ENCODE measurements at places on chromosomes 2 and 18.

DNA sequence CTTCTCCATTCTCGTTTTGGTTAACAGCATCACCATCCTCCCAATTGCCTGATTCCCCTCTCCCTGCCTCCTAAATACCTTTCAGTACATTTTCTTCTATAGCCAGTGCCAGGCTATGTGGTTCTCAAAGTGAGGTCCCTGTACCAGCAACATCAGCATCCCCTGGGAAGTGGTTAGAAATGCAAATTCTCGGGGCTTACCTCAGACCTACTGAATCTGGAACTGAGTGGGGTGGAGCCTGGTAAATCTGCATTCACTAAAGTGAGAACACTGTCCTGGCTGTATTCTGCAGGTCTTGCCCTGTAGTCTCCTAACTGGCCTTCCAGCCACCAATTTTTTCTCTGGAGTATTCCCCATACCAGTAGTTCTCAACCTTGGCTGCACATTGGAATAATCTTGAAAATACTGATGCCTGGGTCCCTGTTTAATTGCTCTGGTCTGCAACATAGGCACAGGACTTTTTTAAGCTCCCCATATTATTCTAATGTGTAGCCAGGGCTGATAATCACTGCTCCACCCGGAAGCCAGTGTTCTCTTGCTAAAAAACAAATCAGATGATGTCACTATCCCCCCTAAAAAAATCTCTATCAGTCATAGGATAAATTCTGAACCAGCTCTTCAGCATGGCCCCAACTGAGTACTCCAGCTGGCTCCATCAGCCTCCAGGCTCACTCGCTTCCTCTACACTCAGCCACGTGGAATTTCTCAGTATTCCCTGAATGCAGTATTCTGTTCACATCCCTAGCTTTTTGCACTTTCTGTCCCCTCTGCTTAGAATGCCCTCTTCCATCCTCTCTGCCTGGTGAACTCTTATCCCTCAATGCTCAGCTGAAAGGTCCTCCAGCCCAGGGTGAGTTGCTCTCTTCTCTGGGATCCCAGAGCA, 98.4 kb downstream of the CDK15 start:
- peak; percentile 74 for DNase-seq

GRCh38 chr2:160694631-160695030, 201.0 kb upstream of the RBMS1 start:
- DNase-seq: no peak

GRCh38 chr2:44578471-44579093, 216.8 kb downstream of the CAMKMT start:
- peak; percentile 24 for DNase-seq

GRCh38 chr18:36620788-36621187, 208.0 kb downstream of the TPGS2 start:
- peak; percentile 34 for DNase-seq

DNA sequence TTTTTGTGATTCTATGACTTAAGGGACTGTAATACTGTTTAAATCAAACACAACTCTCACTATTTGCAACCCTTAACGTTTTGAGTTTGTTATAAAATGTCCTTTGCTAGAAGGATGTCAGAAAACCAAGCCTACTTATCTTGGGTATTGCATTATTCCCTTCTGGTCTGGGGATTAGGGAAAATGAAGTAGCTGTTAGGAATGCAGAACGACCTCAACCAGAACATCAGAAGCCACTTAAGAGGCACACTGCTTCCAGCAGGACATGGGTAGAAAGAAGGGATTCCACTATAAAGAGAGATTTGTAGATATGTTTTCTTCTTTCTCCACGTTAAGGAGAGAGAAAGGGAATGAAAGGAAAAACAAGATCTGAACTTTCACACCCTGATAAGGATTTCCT, 101.2 kb downstream of the SETBP1 start:
- peak; percentile 86 for DNase-seq

DNA sequence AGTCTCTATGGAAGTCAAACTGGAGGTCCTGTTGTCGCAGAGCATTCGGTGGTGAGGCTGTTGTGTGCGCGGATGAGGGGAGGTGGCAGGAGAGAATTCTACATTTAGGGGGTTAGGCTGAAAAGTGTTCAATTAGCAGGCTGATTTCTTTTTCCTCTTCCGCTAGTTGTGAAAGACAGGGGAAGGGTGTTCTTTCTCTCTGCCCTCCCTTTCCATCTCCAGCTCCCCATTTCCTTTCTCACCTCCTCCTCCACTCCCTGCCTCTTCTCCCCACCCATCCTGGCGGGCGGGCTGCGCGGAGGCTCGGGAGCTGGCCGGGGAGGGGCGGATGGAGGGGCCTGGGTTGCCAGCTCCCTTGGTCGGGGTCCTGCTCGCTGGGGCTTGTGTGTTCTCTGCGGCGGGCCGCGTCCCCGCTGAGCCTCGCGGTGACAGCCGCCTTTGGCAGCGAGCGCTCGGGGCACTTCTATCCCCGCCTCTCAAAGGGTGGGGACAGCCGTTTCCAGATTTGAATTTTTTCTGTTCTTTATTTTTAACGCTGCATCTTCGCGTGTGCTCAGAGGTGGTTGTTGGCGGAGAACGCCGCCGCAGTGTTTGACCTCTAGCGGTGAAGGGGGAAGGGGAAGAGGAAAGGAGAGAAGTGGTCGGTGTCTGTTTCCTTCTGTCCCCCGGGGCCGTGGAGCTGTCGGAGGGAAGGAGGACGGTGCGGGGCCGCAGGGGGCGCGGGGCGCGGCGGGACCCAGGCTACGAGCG, 3.6 kb downstream of the SOX11 start:
- DNase-seq: peak; percentile 57

Measured in fibroblast of upper back skin (primary cell).